ENCODE measurements at places on chromosomes 3 and 15. TPM values are rescaled to one million over a fixed set of nuclear protein-coding genes. Genes with fewer than 3 reads are reported as not detected.

DNA sequence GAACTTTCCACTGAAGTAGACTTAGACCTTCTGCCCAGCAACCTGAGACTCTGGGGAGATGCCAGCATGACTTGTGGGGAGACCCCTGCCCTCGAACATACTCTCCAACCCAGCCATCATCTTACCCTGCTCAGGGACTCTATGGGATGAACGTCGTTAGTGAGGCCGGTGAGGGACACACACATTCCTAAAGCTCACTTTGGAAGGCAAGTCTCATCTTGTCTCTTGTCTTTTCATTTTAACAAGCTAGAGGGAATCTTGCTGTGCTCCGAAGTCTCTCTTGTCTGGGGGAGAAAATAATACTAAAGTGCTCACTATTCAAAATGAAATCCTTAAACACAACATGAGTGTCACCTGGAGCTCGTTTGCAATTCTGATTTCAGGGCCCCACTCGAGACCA lies 239.5 kb upstream of the HES1 start:
- no peak for DNase-seq

GRCh38 chr3:151382671-151383070 lies 1.9 kb downstream of the P2RY12 start:
- no peak for DNase-seq

GRCh38 chr15:88844749-88845386 lies 41.6 kb downstream of the ACAN start:
- DNase-seq: no peak

GRCh38 chr3:161531930-161532329 lies 35.3 kb downstream of the OTOL1 start:
- DNase-seq: no peak

DNA sequence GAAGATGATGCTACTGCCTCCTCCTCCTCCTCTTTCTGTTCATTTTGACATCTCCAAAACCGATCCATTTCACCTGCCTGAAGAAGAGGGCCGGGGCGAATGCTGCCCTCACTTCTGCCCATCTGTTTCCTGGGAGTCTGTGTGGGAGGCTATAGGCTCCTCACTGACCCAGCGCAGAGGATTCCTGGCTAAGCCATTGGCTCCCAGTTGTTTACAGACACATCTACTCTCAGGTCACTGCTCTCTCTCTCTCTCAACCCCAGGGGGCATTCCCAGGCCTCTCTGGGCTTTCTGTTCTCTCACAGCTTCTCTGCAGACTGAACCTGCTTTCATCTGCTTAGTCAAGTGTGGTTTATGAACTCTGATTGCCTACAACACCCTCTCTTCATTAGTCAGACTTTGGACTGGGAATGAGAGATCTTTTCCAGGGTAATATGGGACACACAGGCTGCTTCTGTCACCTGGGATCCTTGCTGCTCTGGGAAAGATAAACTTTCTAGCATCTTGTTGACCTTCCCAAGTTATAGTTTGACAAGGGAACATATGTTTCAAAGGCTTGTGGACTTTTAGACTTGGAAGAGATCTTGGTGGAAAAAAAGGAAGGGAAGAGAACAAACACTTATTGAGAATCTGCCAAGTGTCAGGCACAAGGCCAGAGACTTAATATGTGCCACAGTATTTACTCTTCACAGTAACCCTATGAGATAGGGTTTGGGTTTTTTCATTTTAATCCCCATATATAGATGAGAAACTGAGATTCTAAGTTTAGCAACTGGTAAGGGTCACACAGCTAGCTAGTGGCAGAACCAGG lies 30.2 kb upstream of the USP3 start:
- peak; percentile 97 for DNase-seq

MTFMT gene
- polyA plus RNA-seq: 18.1 TPM

GRCh38 chr15:50209809-50210208 lies 27.8 kb downstream of the SLC27A2 start:
- DNase-seq: no peak
